ENCODE measurements at places on chromosomes 2 and 18. TPM values are rescaled to one million over a fixed set of nuclear protein-coding genes. Genes with fewer than 3 reads are reported as not detected.

Gene EGR4
- total RNA-seq: 0.52 TPM

Gene IL37
- not detected for total RNA-seq

Gene ANKAR
- total RNA-seq: 13.9 TPM

Gene PUM2
- 88.9 TPM for total RNA-seq

Gene TTC27
- 10.8 TPM for total RNA-seq

Gene LRRC30
- not detected for total RNA-seq

Gene EDAR
- total RNA-seq: 2.5 TPM

Gene HES6
- 5.4 TPM for total RNA-seq

Gene SERPINB4
- not detected for total RNA-seq

Gene HRH4
- total RNA-seq: 0.42 TPM

Gene IL1R2
- total RNA-seq: 1.4 TPM

Gene UBE2F
- total RNA-seq: 80.8 TPM
